Muscle of back (tissue), 13 donors: ENCODE measurements at places on chromosomes 4 and X. TPM values are rescaled to one million over a fixed set of nuclear protein-coding genes. Genes with fewer than 3 reads are reported as not detected.

Gene PDGFRA
- 110 TPM for polyA plus RNA-seq

DNA sequence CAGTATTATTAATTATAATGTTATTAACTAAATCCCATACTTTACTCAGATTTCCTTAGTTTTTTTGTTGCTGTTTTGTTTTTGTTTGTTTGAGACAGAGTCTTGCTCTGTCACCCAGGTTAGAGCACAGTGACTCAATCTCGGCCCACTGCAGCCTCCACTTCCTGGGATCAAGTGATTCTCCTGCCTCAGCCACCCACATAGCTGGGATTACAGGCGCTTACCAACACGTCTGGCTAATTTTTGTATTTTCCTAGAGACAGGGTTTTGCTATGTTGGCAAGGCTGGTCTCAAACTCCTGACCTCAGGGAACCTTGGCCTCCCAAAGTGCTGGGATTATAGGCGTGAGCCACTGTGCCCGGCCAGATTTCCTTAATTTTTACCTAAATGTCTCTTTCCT is 72.2 kb downstream of the ANAPC4 start:
- DNase-seq: no peak

DNA sequence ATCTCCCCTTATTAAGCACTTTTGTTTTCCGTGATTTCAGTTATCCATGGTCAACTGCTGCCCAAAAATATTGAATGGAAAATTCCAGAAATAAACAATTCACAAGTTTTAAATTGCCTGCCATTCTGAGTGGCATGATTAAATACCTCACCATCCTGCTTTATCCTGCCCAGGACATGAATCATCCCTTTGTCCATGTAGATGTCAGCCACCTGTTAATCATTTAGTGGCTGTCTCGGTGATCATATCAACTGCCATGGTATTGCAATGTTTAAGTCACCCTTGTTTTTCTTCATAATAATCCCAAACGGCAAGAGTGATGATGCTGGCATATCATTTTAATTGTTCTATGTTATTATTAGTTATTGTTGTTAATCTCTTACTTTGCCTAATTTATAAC is 79.8 kb upstream of the LHFPL1 start:
- no peak for DNase-seq

DNA sequence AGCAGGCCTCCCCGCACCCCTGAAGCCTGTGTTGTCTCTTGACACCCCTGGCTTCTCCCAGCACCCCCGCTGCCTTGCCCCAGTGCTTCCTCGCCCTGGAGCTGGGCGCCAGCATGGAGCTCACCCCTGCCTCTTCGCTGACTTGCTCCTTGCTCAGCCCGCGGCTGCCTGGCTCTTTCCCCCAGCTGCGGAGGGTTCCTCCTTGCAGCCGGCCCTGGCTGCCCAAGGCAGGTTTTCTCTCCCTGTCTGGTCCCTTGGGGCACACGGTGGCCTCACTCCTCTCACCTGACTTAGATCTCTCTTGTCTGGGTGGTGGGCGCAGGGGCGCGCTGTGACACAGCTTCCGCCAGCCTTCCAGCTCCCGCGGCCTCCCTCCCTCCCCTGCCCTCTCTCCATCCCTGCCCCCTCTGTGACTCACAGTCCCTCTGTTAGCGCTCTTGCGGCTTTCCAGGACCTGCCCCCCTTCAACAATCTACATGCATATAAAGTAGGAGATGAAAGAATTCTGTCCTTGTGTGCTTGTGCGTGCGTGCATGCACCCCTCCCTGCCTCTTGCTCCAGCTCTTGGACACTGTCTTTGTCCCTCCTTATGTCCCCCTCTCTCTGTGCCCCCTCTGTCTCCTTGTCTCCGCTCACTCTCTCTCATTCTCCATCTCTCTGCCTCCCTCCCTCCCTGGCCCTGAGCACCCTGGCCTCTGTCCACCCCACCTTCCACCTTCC is 2.2 kb downstream of the PLXNB3 start:
- DNase-seq: peak; percentile 43

GRCh38 chr4:52038103-52038912 is at the start of gene SGCB:
Gene SGCB (minus strand): TSS chr4:52038299. CDS start chr4:52038259, 40 bp downstream.
- peak; percentile 87 for DNase-seq

DNA sequence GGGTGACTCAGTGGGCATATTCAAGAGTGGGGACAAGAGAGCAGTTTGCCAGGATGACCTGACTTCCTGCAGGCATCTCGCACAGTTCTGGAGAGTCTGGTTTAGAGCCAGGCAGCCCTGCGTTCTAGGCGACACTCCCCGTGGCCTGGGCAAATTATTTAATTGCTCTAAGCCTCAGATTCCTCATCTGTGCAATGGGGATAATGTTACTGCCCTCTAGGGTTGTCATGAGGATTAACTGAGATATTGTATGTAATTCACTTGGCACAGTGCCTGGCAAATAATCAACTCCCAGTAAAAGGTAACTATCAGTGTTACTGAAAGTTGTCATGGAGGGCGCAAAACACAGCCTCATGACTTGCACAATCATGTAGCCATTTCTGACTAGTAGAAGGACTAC is 48.8 kb upstream of the PITX2 start:
- DNase-seq: no peak

DNA sequence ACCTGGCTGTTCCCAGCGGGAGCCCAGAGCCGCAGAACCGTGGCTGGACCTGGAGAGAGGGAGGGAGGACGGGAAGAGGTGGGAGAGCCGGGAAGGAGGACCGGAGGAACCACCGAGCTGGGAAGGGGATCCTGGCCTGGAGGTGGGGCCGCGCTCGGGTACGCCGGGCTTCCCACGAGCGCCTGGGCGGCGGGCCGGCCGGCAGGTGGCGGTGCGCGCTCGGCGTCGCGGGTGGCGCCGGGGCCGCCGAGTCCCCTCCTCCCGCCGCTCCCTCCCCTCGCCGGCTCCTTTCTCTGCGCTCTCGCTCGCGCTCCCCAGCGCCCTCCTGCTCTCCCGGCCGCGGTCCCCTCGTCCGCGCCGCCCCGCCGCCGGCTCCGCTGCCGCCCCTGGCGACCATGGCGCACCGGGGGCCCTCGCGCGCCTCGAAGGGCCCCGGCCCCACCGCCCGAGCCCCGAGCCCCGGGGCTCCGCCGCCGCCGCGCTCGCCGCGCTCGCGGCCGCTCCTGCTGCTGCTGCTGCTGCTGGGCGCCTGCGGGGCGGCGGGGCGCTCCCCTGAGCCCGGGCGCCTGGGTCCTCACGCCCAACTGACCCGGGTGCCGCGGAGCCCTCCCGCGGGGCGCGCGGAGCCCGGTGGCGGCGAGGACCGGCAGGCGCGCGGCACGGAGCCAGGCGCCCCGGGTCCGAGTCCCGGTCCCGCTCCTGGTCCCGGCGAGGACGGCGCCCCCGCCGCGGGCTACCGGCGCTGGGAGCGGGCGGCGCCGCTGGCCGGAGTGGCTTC is at the start of gene SORCS2:
TSS of gene SORCS2 (plus strand) at position 287 of the 778 bp plus-strand sequence.
- DNase-seq: peak; percentile 90

GRCh38 chr4:160021870-160022269 is 919.0 kb downstream of the RAPGEF2 start:
- no peak for DNase-seq

GRCh38 chr4:1458581-1458980 is 52.3 kb upstream of the NKX1-1 start:
- no peak for DNase-seq

GRCh38 chr4:52877694-52878093 is 15.6 kb downstream of the RASL11B start:
- no peak for DNase-seq
